ENCODE measurements at places on chromosomes 7 and 10.

GRCh38 chr7:83524277-83525075, 124.5 kb downstream of the SEMA3E start:
- no peak for DNase-seq

- DNase-seq = no peak
Measured at GRCh38 chr7:66933469-66933868, 12.4 kb downstream of the TMEM248 start.

DNA sequence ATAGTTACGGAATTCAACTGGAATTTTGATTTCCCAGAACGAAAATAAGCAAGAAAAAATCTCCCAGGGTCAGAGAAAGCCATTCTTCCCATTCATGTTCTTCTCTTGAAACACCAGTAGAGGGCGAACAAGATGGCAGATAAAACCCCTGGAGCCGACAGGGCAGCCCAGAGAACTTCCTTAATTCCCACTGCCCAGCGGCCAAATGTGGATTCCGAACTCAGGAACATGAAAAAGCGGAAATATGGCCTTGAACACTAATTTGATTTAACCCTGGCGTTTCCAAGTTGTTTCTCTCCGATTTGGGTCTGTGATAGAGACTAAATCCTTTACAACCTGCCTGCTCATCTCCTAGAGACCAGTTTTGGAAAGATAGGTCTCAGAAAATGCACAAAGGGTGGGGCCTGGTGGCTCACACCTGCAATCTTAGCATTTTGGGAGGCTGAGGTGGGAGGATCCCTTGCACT, 100.7 kb upstream of the WAC start:
- no peak for DNase-seq

- DNase-seq = no peak
Measured at GRCh38 chr7:20064974-20065862, 152.0 kb downstream of the MACC1 start.

DNA sequence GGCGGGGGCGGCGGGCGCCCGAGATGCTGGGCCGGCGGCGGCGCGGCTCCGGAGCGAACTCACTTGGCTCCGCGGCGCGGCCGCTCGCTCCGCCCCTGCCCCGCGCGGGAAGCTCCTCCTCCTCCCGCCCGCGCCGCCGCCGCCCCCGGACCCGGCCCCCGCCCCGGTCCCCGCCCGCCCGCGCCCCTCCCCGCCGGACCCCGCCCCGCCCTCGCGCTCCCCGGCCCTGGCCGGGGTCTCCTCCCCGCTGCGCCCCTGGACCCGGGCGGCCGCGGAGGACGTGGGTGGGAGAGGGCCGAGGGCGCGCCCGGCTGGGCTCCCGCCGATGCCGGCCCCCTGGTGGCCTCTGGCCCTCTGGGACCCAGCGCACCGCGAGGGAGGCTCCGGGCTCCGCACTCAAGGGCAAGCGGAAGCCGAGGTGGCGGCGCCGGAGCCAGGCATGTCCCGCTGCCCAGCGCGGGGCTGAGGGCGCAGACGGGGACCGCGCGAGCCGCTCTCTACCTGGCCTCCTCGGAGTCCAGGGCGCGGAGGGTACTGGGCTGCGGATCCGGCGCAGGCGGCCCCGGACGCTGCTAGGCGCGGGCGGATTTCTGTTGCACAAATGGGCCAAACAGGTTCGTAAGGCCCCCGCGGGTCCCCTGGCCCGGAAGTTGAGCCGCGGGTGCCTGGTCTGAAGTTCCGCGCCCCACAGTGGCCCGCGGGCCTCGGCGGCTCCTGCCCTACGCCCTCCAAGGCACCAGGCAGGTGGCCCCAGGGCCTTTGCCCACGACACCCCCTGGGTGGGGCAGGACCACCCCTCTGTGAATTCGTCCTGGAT, at the start of gene TCERG1L:
TSS of gene TCERG1L (minus strand) at position 61 of the 817 bp plus-strand sequence. CDS start 86 bp downstream, outside the sequence.
- DNase-seq = no peak

GRCh38 chr7:134900166-134900982, 85.9 kb upstream of the AGBL3 start:
- no peak for DNase-seq

DNA sequence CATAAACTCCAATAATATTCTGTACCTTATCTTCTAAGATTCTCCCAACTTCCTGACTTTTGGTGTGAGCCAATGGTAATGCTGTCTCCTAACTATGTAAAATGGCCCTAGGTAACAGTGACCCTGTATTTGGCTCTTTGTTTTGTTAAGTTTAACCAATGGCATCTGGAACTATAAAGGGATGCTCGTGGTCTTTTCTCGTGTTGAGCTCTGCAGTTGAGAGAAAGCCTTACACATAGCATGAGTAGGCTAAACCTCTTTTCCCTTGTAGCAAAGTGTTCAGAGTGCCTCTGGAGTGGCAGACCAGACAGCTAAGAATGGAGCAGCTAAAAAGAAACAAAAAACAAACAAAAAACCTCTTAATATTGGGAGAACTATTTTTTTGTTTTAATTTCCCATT, 5.2 kb downstream of the TES start:
- DNase-seq = no peak

DNA sequence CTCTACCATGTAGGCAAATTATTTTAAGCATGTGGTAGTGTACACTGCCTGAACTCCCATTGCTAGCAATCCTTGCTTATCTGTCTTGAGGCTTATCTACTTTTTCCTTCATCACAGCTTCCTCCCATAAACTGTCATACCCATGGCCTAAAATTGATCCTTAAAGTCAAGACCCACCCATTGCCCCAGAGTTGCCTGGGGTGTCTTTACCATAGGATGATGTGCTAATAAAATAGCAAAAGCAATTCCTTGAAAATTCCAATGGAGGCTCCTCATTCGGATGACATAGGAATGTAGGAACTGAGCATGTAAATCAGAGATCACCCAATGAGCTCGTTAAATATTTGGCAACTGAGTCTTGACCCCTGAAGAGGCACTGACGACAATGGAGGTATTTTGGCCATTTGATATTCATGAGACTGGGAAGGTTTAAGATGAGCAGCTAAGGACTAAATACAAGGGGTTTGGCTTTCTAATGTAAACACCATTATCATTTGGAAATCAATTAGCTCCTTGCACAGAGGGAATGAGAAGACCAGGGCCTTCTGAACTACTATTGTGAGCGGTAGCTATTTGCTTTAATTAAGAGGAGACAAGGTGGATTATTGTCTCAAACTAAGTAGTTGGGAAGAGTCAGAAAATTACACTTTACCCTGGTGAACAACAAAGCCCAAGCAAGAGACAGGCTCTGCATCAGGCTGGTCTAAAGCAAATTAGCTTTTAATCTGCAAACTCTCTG, 234.9 kb downstream of the GATA3 start:
- DNase-seq = no peak

DNA sequence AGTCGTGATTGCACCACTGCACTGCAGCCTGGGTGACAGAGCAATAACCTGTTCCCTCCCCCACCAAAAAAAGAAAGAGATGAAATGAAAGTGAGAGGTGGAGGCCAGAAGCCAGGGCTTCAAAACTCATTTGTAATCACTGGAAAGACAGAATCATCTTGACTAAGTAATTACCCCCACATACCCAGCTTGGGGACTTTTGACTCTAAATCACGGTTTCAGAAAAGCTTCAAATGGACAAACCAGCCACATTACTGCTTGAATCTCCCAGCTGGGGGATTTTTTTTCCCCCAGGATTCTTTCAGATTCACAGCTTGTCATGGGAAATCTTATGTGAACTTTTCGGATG, 361.0 kb downstream of the FRMD4A start:
- no peak for DNase-seq

- no peak for DNase-seq
Measured at GRCh38 chr7:154844499-154844898, 158.4 kb downstream of the PAXIP1 start.

GRCh38 chr7:94497874-94498670, 11.5 kb upstream of the CASD1 start:
- no peak for DNase-seq

DNA sequence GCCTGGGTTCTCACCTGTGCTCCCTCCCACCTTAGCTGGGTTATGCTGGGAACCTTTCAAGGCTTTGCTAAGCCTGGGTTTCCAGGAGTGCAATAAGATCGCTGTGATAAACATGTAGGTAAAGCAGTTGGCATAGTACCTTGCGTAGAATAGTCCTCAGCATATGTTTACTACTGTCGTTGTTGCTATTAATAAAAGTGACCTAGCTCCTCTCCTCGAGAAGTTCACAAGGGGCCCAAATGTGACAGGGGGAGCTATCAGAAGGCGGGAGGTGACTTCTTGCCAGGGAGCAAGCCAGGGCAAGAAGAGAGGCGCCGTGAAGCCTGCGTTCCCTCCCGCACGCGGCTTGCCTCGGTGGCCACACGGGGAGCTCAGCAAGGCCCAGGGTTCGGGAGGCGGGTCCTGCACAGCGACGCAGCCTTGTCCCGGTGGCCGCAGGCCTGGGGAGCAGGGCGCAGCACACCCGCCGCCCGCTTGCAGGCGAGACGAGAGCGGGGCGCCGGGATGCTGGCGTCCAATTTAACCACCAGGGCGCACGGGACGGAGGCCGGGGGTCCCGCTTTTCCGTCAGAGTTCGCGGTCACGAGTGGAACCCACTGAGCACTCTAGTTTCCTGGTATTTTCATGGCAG, 106.2 kb downstream of the SNX10 start:
- DNase-seq = no peak

- no peak for DNase-seq
Measured at GRCh38 chr7:73544678-73545077, 12.8 kb downstream of the BCL7B start.

- no peak for DNase-seq
Measured at GRCh38 chr10:75058161-75058560, 53.3 kb upstream of the SAMD8 start.

DNA sequence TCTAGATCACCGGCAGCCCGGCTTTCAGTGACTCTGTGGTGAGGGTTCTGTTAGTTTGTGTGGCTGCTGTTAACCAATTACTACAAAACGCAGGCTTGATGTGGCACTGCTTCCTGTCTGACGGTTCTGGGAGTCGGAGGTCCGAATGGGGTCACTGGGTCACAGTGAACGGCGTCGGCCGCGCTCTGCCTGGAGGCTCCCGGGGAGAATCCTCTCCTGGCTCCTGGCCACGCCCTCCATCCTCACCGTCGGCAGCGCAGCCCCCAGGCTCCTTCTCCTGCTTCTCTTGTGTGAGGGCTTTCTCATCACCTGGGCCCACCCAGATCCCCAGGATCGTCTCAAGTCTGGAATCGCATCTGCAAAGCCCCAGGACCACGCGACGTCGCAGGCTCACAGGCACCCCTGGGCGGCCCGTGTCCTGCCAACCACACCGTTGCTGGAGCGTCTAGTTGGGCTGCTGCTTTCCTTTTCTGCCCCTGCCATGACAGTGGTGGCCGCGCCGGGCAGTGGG, 31.8 kb upstream of the NKX6-2 start:
- no peak for DNase-seq

DNA sequence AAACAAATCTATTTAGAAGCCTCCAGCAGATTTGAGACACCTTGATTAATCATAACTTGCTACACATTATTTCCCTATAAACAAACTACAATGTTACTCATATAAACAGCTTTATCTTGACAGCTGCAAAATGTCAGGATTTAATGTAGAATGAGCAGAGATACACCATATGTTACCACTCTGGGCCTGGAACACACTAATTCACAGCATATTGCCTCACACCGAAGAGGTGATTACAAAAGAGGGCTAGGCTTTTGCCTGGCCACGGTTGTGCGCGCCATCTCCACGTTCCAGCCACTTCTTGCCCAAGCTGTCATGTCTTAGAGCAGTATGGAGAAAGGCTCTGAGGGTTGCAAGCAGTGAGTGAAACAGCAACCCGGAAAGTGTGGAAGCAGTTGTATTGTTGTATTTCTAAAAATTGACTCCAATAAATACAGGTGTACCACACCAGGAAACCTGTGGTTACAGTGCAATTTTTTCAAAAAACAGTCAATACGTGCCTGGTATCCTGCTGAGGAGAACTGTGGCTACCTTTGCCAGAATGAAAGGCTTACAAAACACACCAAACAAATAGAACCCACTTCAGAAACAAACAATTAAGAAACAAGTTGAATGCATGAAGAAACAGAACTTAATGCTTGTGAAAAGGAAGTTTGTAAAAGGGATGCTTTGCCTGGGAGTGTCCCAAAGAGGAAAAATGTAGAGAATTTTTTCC, 498.1 kb downstream of the PLXNA4 start:
- no peak for DNase-seq

- no peak for DNase-seq
Measured at GRCh38 chr7:130463553-130464434, 23.0 kb upstream of the CEP41 start.

GRCh38 chr7:99579956-99580777, 17.9 kb upstream of the TMEM225B start:
- no peak for DNase-seq

GRCh38 chr10:21497177-21497807, 28.2 kb downstream of the SKIDA1 start:
- no peak for DNase-seq

GRCh38 chr10:124640538-124641231, 103.5 kb downstream of the FAM53B start:
- no peak for DNase-seq

DNA sequence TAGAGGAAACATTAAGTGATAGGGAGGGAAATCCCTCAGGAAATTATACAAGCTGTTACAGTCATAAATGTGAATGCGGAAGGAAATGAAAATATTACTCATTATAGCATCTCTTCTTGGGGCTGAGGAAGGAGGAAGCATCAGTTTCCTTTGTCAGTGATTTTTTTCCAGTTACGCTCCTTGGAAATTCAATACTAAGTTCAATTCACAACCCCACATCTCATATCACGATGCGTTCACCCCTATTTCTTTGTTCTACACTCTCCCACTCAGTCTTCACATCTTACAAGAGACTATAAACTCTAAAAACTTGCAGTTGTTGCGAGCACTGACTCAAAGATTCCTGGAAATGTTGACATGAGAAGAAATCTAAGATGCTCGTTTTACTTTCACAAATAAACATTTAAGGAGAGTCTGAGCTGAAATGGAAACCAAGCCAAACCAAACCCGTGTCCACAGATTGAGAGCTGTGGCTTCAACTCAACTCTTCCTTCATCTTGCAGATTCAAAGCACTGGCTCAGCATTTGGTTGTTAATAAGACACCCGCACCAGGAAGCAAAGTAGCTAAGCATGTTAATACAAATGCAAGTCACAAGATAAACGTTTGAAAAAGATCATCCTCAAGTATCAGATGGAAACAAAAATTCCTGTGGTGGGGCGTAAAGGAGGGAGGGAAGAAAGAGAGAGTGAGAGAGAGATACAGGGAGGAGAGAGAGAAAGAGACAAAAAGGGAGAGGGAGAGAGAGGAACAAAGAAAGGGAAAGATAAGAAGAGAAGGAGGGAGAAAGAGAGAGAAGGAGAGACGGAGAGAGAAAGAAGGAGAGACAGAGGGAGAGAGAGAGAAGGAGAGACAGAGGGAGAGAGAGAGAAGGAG, 150.0 kb upstream of the RSU1 start:
- no peak for DNase-seq

- DNase-seq = no peak
Measured at GRCh38 chr7:55092975-55093373, 74.2 kb downstream of the EGFR start.

GRCh38 chr7:78149787-78150186, 351.2 kb downstream of the PHTF2 start:
- DNase-seq = no peak

DNA sequence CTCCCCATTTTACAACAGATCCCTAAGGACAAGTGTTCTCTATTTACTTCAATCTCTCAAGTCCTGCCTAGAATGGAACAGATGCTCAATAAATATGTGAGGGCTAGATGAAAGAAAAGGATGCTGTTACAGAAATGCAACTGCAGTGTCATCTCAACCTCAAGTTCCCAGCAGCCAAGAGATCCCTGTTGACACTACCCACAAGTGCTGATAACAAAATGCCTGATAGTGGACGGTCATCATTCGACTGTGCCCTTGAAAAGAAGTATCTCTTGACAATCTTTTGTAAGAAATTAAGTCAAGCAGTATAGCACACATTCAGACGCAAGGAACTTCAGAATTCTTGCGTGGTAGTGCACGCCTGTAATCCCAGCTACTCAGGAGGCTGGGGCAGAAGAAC, 133.2 kb downstream of the PARD3 start:
- no peak for DNase-seq

- no peak for DNase-seq
Measured at GRCh38 chr7:143316492-143316891, 581 bp downstream of the CLCN1 start.

Measured in NCI-H187 treated with DMSO at 0.1 percent for 48 hours (cell line).